ENCODE measurements at places on chromosomes 2 and 18.

GRCh38 chr18:6058941-6059340 lies 163.6 kb upstream of the TMEM200C start:
- DNase-seq = no peak

- DNase-seq = no peak
Measured at GRCh38 chr18:54382733-54383252, 25.1 kb downstream of the C18orf54 start.

- no peak for DNase-seq
Measured at GRCh38 chr2:1205853-1206252, 207.4 kb upstream of the TPO start.

DNA sequence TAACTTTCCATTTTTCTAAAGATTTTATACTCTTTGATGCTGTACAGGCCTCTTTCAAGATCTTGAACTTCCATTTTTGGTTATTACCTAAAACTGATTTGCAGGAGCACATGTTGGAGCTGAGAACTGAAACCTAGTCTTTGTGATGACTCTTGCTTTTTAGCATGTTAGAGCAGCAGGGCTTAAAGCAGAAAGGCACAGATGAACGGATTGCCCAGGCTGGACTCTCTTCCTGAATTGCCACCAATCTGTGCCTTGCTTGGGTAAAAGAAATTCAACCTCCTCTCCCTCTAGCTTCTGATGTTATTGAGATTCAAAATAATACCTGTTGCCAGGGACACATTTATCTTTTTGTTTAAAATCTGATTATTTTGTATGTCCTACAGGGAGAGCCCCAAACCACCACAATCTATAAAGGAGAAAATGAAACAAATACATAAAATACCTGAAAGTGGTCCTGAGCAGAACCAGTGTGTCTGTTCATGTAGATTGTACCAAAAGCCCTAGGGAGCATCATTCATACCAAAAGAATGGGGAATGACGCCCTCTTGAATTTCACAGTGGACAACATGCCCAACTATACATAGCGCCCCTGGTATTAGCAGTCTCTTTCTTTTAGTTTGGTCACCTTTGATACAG lies 277.0 kb upstream of the MAP2 start:
- no peak for DNase-seq

- DNase-seq = no peak
Measured at GRCh38 chr2:119960821-119961220, 52.1 kb upstream of the EPB41L5 start.

DNA sequence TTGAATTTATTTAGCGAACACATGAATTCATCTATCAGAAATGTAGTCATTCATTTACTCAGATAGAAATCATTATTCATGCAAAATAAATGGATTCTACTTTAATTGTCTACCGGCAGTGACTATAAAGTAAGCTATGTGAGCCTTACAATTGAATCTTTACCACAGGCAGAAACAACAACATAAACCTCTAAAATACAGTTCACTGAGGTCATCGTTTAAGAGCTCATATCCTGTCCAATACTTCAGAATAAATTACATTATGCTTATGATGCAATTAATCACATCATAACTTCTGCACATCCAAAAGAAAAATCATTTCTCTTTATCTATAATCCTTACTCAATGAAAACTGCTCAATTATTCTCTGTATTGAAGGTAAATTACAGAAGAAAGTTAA lies 244.7 kb downstream of the HNMT start:
- DNase-seq = no peak

DNA sequence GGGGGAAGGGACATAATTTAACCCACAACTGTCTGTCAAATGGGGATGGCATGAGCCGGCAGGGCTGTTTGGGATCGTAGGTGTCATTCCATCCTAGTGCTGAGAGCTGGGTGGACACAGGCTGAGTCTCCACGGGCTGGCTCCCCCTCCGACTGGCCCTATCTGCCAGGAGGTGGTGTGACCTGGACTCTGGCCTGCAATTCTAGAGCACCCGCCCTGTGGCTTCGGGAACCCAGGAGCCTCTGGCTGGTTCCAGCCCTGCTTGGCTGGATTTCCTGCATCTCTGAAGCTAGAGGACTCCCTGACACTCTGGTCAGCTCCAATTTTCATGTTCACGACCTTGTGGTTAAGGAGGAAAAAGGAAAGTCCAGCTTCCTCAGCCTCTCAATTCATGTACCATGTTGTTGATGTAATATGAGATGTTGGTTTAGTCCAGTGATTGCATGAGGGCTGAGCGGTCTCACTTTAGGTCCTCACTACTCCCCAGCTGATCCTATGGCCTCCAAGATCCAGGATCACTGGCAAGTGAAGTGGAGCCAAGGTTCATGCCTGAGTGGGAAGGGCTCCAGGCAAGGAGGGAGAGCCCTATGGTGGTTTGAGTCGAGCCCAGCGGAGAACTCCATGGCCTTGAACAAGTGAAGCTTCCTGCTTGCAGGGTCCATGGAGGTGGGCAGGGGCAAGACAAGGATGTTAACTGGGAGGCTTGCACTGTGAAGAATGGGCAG lies 169.1 kb downstream of the NDUFA10 start:
- DNase-seq = no peak

DNA sequence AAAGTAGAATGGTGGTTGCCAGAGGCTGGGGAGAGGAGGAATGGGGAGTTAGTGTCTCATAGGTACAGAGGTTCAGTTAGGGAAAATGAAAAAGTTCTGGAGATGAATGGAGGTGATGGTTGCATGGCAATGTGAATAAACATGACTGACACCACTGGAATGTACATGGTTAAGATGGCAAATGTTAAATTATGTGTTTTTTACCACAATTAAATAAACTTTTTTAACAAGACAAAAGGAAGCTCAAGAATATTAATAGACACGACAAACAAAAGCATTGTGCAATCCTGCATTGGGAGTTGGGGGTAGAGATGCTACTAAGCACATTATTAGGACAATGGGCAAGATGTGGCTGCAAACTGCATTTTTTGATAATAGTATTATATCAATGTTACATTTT lies 147.7 kb downstream of the TWIST2 start:
- DNase-seq = no peak

GRCh38 chr18:59737776-59738300 lies 40.6 kb upstream of the CCBE1 start:
- no peak for DNase-seq

- DNase-seq = no peak
Measured at GRCh38 chr18:37244618-37245017, 321.0 kb downstream of the CELF4 start.

DNA sequence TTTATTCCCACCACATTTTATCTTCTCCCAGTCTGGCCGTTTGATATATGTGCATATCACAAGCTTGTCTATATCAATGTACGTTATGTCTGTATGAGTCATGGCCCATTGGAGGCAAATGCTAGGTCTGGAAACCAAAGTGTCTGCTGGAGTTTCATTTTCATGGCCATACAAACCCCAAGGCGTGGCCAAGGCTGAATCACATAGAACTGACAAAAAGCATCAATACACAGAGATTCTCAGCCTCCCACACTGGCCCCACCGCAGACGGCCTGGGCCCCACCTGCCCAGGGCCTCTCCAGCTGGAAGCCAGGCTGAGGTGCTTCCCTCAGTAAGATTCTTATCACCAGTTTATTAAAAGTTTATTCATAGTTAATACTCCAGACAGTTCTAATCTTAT lies 40.5 kb upstream of the SALL3 start:
- no peak for DNase-seq

GRCh38 chr2:128717758-128718710 lies 399.4 kb upstream of the HS6ST1 start:
- no peak for DNase-seq

GRCh38 chr2:169928463-169928864 lies 101.2 kb downstream of the UBR3 start:
- DNase-seq = no peak

DNA sequence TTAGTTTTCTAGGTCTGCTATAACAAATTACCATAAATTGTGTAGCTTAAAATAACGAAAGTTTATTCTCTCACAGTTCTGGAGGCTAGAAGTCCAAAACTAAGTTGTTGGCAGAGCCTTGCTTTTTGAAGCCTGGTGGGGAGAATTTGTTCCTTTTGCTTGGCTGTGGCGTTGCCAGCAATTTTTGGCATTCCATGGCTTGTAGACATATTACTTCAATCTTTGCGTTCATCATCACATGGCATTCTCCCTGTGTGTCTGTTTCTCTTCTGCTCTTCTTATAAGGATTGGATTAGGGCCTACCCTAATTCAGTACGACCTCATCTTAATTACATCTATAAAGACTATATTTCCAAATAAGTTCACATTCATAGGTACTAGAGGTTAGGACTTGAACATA lies 217.7 kb downstream of the MBD5 start:
- DNase-seq = no peak

DNA sequence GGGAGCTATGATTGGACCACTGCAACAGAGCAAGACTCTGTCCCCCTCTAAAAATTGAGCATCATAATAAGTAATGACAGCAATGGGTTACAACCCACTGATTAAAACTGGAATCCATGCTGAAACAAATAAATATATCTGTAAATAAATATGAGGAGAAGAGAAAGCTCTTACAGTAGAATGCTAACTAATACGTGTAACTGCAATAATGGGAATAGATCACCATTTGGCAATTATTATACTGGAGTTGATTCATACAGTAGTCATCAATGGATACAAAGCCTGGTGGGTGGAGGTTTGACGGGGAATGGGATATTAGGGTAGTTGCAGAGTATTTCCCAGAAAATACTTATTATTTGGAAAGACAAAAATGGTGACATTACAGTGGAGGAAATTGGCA lies 6.1 kb upstream of the INO80B start:
- DNase-seq = no peak

DNA sequence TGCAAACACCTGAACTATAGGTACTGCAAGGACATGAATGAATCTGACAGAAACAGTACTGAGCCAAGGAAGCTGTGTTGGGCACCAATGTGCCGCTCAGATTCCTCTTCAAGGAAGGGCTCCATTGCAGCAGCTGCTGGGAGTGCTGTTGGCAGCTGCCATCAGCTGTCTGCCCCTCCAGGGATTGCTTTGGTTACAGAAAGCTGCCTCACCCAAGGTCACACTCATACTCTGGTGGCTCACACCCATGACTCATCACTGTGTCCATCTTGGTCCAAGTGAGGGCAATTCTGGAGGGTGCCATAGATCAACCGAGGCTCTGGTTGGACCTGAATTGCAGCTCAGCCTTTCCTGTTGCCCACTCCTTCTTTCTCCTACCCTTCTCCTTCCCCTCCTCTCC lies 24.4 kb upstream of the TRPM8 start:
- no peak for DNase-seq

DNA sequence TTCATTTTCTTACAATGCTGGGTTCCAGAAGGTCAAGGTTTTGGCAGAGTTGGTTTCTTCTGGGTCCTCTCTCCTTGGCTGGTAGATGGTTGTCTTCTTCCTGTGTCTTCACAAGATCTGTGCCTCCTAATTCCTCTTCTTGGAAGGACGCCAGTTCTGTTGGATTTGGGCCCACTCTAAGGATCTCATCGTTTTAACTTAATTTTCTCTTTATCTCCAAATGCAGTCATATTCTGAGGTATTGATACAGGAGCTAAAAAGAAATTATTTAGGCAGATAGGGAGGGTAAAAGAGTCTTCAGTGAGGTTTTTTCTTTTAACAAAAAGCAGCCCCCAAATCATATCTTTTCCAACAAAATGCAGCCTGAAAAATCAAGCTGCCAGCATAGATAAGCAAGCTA lies 998.4 kb downstream of the SOCS6 start:
- no peak for DNase-seq

DNA sequence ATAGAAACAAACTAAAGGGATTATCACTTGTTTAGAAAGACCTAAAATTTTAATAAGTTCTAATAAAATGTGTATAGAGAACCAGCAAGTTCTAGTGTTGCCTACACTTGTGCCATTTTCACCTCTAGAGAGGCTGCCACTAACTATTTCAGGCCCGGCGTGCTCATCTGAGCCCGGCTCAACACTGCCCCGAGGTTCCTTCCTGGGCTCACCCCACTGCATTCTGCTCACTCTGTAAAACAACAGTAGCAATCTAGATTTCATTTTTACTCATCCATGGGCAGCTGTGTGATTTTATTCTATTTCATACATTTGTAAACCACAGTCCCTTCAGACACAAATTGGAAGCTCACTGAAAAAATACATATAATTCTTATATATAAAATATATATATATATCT lies 253.2 kb downstream of the L3MBTL4 start:
- DNase-seq = no peak

- DNase-seq = no peak
Measured at GRCh38 chr2:219270055-219270372, 9.2 kb upstream of the DNAJB2 start.

DNA sequence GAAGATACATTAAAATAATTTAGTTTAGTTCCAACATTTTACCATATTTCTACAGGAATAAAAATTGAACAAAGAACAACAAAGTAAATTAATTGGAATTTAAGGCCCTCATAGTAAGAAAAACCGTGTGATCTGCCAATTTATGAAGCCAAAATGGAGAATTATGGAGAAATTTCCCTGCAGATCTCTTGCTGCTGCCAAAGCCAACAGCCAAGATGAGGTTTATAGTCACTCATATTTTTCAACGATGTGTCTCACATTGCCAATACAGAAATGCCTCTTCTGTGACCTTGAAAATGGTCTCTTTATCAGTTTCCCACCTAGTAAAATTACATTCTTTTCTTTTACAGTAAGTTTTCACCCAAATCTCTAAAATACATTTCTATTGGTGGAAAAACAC lies 317.2 kb upstream of the FIGN start:
- DNase-seq = no peak

DNA sequence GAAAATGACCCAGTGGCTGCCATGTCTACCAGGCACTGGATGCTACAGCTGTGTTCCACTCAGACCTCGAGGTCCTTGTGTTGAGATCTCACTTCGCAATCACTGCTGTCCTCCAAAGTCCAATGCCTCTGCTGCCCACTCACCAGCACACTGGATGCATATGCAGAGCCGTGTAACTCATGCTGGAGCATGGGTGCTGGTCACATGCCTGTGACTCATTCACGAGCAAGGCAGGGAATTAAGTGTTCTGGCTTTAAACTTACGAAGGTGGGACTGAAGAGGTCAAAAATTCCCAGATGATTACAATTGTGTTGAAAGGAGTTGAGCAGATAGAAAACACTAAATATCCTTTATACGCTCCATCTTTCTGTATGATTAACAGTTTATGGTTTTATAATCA lies 417.5 kb downstream of the NUP35 start:
- DNase-seq = no peak

DNA sequence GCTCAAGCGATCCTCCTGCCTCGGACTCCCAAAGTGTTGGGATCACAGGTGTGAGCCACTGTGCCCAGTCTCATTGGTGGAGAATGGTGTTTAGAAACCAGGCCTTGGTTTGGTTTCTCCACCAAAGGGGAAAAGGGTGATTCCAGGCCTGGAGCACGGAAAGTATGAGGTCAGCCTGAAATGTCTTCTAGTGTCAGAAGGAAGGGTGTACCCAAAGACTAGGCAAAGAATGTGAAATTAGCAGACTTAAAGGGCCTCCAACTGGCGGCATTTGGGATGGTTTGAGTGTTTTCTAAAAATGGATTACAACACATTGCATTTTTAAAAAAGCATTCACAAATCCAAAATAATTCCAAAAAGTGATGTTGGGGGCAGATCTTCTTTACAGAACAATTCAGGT lies 139.6 kb downstream of the SH3BP4 start:
- DNase-seq = no peak
